ENCODE measurements at places on chromosomes 12 and 14.

DNA sequence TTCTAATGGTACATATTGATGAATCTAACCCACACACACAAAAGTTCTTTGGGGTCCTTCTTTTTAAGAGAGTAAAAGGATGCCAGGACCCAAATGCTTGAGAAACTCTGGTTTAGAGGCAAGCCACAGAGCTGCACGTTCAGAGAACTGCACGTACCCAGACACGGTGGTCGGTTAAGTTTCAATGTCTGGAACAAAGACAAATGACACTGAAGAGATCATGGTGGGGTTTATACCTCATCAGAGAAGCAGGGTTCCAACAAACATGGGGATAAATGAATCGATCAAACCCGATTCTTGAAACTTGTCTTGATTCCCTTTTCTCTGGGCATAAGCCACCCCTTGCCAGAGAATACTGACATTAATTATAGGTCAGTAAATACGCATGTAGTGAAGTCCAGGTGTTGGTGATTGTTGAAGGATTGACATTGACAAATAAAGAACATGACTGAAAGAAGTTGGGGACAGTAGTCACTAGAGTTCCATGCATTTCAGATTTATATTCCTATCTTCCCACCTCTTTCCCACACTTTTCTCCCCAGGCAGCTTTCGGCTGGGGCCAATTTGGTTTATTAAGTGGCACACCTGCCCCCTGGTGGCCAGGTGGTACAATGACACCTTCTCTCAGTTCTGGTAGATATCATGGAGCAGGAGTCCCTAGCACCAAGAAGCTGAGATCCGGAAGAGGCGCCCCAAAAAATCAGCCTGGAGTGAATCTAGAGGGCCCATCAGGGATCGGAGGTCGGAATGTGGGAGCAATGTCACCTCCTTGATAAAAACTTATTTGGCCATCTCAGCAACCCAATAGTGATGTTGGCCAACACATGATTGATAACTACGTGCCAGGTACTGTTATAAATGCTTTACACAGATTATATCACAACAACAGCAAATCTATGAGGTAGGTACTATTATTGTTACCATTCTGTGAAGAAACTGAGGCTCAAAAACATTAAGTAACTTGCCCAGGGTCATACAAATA is 17.8 kb upstream of the HDAC7 start:
- peak; percentile 34 for DNase-seq

DNA sequence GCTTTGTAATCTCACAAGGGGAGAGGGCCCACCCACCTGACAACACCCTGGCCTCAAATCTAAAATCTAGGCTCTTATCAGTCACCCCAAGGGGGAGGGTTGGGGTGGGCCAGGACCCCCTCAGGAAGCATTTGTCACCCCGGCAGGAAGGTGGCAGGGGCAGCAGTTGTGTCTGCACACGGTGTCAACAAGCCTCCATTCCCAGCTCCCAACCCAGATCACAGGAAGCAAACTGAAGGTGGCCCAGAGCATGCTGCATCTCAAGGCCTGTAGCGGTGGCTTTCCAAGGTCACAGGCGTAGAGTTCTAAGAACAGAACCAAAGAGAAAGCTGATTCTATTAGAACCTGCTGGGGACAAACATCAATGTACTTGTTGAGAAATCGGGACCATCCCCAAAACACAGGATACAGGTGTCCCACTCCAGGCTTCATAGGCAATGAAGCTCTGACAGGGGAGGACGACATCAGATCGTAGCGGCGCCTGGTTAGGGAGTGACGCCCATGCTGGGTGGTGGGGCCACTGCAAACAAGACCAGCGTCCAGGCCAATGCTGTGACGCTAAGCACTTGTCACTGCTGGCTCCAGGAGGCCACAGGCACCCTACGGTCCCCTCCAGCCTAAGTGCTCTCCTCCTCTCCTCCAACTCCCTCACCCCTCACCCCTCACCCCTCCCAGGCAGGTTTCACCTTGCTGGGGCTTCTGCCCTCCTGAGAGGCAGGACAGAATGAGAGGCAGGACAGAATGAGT is 52.9 kb downstream of the CCDC88C start:
- DNase-seq: no peak

DNA sequence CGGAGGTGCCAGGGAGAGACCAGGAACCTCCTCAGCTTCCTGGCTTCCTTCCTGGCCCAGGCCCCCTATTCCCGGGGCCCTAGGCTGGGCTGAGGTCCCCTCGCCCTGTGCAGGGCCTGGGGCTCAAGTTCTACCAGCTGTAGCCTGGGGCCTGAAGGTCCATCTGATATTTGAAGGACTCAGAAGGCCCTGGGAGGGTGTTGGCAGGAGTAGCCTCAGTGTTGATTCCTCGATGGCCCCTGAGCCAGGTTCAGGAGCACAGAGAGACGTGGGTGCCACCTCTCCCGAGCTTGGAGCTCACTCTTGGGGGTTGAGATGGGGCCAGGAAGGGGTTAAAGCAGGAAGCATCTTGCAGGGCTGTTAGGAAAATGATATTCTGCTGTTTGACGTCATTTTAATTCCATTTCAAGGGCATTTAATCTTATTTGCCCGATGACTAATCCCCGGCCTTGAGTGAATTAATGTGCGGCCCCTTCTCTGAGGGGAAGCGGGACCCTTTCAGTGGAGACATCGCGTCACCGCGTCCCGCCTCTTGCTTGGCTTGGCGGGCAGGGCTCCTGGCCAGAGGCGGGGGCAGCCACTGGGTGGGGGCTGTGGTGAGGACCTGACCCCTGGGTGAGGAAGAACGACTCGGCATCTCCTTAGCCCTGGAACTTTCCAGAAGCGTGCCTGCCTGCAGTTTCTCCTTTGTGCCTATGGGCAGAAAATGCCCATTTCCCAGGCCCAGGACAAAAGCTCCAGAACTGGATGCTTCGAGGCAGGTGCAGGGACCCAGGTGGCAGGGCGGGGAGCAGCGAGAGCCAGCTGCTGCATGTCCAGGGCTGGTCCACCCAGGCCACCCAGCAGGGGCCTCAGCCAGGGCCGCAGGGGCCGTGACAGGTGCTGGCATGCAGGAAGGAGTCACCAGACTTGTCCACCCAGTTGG is 158.3 kb downstream of the KIF26A start:
- DNase-seq: no peak

GRCh38 chr12:54329759-54330158 is 4.8 kb downstream of the COPZ1 start:
- DNase-seq: no peak

- DNase-seq: no peak
Observed at GRCh38 chr12:31363416-31363809, 37.5 kb upstream of the SINHCAF start.

- no peak for DNase-seq
Observed at GRCh38 chr14:101709533-101709881, 52.0 kb upstream of the PPP2R5C start.

DNA sequence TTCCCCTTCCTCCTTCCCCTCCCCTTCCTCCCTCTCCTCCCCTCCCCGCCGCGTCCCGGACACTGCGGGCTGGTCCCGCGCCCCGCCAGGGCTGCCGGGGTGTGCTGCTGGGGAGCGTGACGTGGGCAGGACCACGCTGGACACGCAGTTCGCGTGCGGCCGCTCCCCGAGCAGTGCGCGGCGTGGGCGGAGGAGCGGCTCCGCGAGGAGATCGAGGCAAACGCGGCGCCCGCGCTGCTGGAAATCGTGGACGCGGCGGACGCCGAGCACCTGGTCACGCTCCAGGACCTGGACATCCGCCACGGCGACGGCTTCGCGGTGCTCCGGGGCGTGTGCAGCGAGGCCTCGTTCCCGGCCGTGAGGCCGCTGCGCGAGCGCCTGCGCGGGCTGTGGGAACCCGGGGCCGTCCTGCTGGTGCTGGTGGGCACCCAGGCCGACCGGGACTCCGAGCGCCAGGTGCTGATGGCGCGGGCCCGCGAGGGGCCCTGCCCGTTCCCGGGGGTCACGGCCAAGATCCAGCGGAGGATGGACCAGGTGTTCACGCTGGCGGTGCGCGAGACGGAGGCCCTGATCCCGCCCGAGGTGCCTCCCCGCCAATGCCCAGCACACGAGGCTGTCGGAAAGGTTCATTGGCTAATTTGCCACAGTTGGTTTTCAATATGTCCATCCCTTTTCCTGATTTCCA is 84.3 kb downstream of the TNFAIP2 start:
- no peak for DNase-seq

DNA sequence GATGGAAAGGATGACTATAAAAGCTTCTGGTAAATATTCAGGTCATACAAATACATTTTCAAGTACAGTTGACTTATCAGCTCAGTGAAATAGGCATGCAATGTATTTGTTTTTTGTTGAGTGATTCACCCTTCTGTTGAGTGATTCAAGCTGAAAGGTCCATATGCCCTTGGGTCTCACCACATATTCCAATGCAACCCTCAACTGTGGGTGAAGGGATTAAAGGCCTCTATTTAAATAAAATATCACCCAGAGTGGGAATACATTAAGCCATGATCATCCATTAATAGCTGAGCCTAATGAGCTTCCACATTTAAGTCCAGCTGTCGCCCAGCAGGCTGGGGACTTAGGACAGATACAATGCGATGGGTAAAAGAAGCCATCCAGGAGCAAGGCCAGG is 120.2 kb downstream of the CRACR2A start:
- DNase-seq: no peak

GRCh38 chr12:131683266-131684014 is 27.4 kb upstream of the SFSWAP start:
- no peak for DNase-seq

GRCh38 chr12:114998118-114998749 is 314.3 kb upstream of the TBX3 start:
- no peak for DNase-seq

DNA sequence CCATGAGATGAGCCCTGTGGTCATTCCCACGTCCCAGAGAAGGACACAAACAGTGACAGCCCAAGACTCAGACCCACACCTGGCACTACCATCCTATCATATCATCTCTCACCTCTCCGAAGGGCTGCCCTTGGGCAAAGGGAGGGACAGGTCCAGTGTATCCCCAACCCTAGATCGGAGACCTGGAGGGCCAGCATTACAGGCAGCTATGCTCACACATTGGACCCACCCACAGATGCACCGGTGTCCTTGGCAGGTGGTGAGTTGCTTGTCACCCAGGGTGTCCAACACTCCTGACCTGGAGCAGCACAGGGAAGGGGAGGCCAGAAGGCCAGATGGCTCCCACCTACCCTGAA is 117.4 kb downstream of the DICER1 start:
- DNase-seq: no peak

DNA sequence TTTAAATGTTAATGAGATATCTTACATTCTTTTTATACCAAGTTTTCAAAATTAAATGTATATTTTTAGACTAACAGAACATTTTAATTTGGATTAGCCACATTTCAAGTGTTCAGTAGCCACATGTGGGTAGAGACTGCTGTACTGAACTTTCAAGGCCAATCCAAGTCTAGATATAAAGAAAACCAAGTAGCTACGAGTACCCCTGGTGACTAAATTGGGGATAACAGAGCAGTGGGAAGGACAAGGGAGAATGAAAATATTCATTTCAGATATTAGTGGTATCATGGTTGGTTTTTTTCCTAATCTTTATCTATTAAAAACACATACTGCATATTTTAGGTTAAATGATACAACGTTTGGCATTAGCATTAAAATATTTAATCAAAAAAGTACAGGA is 69.4 kb upstream of the RHOJ start:
- DNase-seq: no peak

GRCh38 chr14:101780887-101781239 is 19.4 kb downstream of the PPP2R5C start:
- DNase-seq: no peak

- peak; percentile 13 for DNase-seq
Observed at GRCh38 chr14:63632932-63633514, 8.6 kb downstream of the WDR89 start.

- DNase-seq: no peak
Observed at GRCh38 chr14:85483652-85484051, 46.3 kb upstream of the FLRT2 start.

GRCh38 chr14:45140661-45141187 is 5.0 kb downstream of the FANCM start:
- DNase-seq: no peak

- peak; percentile 45 for DNase-seq
Observed at GRCh38 chr14:50542941-50543418, 10.6 kb upstream of the MAP4K5 start.

GRCh38 chr14:92582706-92583452 is 69.3 kb downstream of the RIN3 start:
- DNase-seq: no peak

DNA sequence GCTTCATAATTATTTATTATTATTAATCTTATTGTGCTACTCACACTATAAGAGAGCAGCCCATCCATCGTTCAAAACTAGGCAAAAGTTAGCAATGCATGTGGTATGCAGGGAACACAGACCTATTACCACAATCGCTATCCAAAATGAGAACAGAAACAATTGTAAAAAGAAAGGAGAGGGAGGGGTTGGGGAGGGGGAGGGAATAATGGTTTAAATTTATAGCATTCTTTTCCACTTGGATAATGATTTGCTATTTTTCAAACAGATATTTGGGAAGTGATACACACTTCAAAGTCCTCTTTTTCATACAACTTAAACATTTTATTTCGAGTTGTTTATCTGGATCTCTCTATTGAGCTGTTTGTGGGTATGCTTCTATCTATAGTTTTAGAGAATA is 248.6 kb upstream of the SOX5 start:
- no peak for DNase-seq

DNA sequence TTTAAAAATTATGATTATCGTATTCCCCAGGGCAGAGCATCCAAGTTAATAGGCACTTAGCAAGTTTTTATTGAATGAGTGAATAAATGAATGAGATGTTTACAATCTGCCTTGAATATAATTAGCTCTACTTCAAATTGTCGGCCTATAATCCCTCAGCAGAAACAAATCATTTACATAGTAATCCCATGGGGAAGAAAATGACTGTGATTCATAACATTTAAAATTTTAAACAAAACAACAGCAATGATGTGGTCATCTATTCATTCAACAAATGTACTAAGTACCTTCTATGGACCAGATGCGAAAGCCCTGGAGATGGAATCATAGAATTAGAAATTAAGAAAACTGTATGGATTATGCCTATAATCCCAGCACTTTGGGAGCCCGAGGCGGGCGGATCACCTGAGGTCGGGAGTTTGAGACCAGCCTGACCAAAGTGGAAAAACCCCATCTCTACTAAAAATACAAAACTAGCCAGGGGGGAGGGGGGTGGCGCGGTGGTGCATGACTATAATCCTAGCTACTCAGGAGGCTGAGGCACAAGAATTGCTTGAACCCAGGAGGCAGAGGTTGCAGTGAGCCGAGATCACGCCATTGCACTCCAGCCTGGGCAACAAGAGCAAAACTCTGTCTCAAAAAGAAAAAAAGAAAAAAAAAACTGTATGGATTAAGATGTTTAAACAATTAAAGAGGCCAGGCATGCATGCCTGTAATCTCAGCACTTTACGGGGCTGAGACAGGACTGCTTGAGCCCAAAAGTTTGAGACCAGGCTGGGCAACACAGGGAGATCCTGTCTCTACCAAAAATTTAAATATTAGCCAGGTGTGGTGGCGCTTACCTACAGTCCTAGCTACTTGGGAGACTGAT is 17.7 kb upstream of the MDM2 start:
- DNase-seq: no peak

- DNase-seq: no peak
Observed at GRCh38 chr12:51190820-51191219, 17.9 kb upstream of the TFCP2 start.

- DNase-seq: peak; percentile 22
Observed at GRCh38 chr14:100237735-100238418, 1.1 kb upstream of the YY1 start.

- DNase-seq: no peak
Observed at GRCh38 chr12:41365653-41366171, 177.6 kb downstream of the PDZRN4 start.
